Vagina (tissue), 2 donors: ENCODE measurements at places on chromosomes 16 and 17. TPM values are rescaled to one million over a fixed set of nuclear protein-coding genes. Genes with fewer than 3 reads are reported as not detected.

VTN gene
- 2.7 TPM for total RNA-seq

TP53TG3 gene
- not detected for total RNA-seq

GRCh38 chr16:28494121-28494851 lies at the start of gene APOBR:
Gene APOBR, plus strand, starts transcription at chr16:28494643. Its CDS starts 39 bp downstream, at chr16:28494682.
- no peak for DNase-seq

DNA sequence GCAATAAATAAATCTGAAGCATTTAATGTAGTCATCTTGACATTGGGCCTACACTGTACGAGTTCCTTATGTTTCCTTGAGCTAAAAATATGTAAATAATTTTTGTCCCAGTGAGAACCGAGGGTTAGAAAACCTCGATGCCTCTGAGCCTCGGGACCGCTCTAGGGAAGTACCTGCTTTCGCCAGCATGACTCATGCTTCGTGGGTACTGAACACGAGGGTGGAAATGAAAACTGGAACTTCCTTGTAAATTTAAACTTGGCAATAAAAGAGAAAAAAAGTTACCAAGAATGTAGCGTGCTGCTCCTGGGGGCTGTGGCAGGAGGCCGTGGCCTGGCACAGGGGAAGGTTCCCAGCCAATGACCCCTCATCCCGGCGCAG lies 74.1 kb downstream of the SOCS1 start:
- DNase-seq: no peak

GRCh38 chr16:53502331-53503269 lies at the start of gene AKTIP:
Gene AKTIP, minus strand, starts transcription at chr16:53503209. Its CDS starts 2,950 bp downstream, at chr16:53500259.
- DNase-seq: no peak

GRCh38 chr16:46715769-46716305 lies 26.4 kb downstream of the ORC6 start:
- DNase-seq: no peak

- DNase-seq: no peak
These were observed 802 bp upstream of the TOB1 start for GRCh38 chr17:50866950-50867362.

DNA sequence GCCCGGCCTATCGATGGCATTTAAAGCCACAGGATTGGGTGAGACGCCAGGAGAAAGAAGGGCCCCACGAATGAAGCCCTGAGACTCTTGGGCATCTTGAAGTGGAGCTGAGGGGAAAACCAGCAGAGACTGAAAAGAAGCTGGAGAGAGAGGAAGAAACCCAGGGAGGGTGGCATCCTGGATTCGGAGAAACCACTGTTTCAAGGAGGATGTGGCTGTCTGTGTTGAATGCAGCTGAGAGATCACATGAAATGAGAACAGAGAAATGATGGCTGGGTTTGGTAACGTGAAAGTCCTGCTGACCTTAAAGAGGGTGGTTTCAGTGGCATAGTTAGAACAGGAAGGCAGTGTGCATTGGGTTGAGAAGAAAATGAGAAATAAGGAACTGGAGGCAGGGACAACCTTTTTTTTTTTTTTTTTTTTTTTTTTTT lies 3.8 kb downstream of the TNFSF12 start:
- no peak for DNase-seq
